HS-5 (cell line): ENCODE measurements at places on chromosomes 16 and 17.
A peak's percentile ranks its signal among the peaks of the same experiment; 100 is the strongest.

DNA sequence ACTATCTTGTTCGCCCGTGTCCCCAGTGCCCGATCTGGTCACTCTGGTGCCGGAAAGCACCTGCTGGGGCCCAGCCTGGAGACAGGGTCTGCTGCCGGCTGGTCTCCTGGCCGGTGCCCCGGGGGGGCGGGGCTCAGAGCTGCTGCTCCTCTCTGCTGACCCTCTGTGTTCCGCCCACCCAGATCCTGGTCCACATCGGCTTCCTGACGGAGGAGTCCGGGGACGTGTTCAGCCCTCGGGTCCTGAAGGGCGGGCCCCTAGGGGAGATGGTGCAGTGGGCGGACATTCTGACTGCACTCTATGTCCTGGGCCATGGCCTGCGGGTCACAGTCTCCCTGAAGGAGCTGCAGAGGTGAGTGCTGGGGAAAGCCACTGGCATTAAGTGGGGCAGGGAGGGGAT lies 37.6 kb downstream of the MGAT5B start:
- DNase-seq = no peak

DNA sequence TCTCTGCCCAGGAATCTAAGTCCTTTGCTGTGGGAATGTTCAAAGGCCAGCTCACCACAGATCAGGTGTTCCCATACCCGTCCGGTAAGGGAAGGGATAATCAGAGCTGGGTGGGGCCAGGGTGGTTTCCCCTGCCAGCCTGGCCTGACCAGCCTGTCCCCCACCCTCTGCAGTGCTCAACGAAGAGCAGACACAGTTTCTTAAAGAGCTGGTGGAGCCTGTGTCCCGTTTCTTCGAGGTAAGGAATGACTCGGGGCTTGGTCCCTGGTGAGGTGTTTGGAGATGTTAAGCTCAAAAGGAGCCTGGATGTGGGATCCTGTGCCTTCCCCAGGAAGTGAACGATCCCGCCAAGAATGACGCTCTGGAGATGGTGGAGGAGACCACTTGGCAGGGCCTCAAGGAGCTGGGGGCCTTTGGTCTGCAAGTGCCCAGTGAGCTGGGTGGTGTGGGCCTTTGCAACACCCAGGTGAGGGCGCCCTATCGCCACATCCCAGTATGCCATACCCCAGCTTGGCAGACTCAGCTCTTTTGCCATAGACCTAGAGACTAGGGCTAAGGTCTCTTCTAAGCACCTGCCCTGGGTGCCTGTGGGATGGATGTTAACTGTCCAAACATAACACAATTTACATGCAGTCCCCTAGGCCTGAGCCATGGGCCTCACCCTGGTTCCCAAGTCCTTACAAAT lies 997 bp downstream of the ACADVL start:
- DNase-seq = no peak

GRCh38 chr17:48006936-48007709 lies 30.5 kb downstream of the COPZ2 start:
- DNase-seq = no peak

DNA sequence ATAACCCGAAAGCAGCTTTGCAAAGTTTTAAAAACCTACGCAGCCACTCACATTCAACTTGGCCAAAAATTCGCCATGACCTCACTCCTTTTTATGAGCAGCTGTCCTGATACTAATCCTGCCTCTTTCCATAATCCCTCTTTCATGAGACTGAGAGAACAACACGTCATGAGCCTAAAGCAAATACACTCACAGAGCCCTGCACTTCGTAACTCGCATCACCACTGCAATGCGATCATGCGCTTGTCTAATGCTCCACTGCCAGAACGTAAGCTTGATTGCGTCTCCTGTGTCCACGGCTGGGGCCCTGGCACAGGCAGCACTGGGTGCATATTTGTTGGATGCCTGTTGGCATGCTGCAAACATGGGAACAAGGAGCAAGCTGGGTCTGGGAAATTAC lies 36.2 kb downstream of the CDRT4 start:
- no peak for DNase-seq

GRCh38 chr17:43928609-43929008 lies 13.7 kb downstream of the PPY start:
- no peak for DNase-seq

DNA sequence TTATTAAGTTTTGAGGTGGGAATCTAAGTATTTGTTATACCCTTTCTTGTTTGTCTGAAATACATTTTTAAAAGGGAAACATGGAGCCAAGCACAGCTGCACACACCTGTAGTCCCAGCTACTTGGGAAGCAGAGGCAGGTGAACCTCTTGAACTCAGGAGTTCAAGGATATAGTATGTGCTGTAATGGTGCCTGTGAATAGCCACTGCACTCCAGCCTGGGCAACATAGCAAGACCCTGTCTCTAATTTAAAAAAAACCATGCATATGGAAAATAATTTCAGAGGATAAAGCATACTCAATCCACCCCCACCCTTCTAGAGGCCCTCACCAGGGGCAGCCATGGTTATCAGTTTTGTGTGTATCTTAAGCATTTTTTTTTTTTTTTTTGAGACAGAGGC lies 3.4 kb upstream of the DDX19B start:
- DNase-seq = no peak

- DNase-seq = peak; percentile 39
Observed at GRCh38 chr17:73192206-73192893, 505 bp upstream of the COG1 start.

DNA sequence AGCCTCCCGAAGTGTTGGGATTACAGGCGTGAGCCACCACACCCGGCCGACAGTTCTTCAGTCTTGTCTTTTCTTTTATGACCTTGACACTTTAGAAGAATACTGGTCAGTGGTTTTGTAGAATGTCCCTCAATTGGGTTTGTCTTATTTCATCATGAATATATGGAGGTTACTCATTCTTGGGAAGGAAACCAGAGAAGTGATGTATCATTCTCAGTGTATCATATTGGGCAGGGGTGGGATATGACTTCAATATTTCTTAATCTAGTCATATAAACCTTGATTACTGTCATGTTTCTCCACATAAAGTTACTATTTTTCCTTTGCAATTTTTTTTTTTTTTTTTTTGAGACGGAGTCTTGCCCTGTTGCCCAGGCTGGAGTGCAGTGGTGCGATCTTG lies 36.9 kb downstream of the SNTB2 start:
- DNase-seq = peak; percentile 59

GRCh38 chr17:44773140-44773539 lies 14.4 kb downstream of the ADAM11 start:
- no peak for DNase-seq

GRCh38 chr17:48113201-48113676 lies 5.7 kb downstream of the SNX11 start:
- DNase-seq = no peak

DNA sequence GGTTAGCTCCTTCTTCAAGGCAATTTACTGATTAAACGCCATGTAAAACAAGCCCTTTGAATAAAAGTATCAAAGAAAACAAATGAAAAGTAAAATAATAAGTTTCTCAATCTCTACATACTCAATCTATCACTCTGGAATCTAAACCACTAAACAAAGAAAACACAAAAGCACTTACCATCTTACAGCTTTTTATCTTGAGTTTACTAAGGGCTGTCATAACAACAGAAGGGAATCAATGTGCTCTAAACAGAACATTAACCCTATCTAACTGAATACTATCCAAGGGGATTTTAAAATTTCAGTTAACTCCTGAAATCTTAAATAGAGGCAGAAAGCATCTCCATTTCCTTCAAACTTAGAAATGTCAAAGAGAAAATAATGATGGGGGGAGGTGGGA lies 3.4 kb downstream of the SKA2 start:
- DNase-seq = no peak

- no peak for DNase-seq
Observed at GRCh38 chr16:28986492-28986891, 1.6 kb downstream of the LAT start.

DNA sequence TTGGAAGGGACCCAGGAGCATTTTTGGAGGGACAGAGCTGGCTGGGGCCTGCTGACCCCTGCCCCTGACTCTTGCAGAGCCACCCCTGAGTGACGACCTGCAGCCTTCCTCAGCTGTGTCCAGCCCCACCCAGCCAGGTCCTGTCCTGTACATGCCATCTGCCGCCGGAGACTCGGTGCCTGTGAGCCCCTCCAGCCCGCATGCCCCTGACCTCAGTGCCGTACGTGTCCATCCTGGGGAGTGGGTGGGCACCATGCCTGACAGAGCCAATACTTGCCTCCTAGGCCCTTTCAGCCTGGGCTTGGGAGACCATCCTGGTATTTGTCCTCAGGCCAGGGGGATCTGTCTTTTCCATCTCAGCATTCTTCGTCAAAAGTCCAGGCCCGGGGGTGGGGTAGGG lies 27.5 kb downstream of the UNC13D start:
- DNase-seq = no peak

DNA sequence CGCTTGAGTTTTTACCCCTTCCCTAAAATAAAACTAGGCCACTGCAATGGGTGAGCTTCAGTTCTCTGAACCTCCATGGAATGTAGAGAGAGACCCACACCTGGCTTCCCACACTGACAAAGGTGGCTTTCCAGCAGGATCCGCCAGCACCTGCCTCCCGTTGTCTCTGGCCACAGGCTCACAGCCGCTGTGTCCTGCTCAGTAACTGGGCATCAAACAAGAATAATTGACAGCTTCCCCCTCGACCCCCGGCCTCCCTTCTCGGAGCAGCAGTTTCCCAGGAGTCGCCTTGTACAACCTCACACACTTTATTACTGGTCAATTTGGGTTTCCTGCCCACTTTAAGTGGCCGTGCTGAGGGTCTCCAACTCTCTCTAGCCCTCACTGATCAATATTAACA lies 586.1 kb upstream of the PSMD7 start:
- DNase-seq = no peak

GRCh38 chr17:72145962-72146361 lies 25.1 kb downstream of the SOX9 start:
- no peak for DNase-seq

DNA sequence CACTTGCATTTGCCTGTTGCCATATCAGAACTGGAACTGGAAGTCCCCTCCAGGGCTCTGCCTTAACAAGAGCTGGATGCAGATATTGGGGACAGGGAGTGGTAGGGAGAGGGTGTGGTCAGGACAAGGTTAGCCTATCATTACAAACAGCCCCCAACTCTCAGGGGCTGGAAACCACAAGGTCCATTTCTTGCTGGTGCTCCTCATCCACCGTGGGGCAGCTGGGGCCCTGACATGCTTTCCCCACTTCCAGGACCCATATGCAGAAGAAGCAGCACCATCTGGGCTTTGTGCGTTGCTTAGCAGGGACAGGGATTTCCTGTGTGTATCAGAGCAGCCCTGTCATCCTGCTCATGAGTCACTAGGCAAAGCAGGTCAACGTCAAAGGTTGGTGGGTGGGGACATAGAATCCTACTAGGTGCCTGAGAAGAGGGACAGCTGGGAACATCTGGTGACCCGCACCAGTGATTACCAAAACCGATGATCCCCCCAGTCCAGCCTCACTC lies 26.9 kb downstream of the RGS9 start:
- DNase-seq = peak; percentile 50

DNA sequence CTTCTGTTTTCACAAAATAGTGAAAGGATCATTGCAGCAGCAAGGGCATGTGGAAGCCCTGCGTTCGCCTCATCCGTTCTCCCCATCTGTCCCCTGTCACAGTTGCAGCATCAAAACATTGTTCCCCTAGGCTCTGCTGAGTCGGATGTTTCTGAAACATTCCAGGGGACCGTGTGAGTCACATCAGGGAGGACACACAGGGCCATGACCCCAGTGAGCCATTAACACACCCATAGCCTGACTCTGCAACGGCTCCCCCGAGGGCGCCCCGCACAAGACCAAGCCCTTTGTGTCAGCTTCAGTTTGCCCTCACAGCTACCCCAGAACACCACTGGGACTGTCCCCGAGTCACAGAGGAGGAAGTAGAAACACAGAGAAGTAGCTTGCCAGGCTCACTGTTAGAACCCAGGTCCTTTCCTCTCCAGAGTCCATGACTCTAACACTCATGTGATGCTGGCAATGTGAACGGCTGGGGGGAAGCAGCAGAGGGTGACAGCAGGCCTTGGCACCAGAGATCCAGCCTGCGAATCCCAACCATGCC lies 63.3 kb upstream of the HSBP1 start:
- DNase-seq = no peak

- no peak for DNase-seq
Observed at GRCh38 chr17:67959510-67959909, 36.8 kb downstream of the C17orf58 start.

DNA sequence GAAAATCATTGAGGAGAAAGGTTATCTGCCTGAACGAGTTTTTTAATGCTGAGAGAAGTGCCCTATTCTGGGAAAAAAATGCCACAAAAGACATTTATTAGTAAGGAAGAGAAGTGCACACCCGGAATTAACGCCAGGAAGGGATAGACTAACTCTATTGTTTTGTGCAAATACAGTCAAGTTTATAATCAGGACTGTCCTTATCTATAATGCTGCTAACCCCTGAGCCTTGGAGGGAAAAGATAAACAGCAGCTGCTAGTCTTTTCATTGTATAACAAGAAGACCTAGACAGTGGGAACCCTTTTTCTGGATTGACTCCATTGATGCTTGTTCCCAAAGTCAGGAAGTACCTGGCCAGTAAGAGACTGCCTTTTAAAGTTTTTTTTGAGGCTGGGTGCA lies 26.5 kb downstream of the BCAS3 start:
- DNase-seq = no peak

DNA sequence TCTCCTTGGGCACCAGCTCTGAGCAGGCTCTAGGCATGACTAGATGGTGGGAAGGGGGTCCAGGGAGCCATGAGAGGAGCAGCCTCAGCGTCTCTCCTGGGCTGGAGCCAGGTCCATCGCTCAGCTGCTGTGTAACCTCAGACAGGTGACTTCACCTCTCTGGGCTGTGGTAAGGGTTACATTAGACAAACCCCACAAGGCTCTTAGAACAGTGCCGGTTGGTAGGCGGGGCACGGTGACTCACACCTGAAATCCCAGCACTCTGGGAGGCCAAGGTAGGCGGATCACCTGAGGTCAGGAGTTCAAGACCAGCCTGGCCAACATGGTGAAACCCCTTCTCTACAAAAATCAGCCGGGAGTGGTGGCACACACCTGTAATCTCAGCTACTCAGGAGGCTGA lies 18.1 kb upstream of the NPTX1 start:
- no peak for DNase-seq

GRCh38 chr16:66429290-66429962 lies 2.3 kb downstream of the BEAN1 start:
- DNase-seq = no peak

DNA sequence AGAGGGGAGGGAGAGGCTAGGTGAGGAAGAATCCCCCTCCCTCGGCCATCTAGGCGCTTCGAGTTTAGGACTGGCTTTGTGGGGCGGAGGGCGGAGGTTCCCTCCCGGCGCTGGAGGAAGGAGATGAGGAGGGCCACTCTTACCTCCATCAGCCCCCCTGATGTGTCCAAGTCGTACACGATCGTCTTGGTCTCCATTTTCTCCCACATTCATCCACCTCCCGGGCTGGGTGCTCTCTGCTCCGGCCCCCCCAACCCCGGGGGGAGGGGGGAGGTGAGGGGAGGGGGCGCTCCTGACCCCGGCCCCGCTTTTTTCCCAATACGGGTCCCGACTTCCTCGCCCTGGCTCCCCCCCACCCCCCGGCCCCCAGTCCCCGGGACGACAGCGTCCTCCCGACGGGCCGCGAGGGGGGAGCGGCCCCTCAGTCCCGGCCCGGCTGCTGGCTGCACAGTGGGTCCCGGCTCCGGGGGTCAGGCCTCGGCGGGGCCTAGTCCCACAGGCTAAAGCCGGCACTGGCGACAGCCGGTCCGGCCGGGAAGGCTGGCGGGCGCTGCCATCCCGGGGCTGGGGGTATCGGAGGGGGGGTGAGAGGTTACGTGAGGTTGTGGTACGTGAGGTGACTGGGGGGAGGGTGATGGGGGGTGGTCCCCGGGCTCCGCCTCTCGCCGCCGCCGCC lies 428 bp downstream of the PHF12 start:
- DNase-seq = no peak

GRCh38 chr16:74169066-74169465 lies 127.5 kb upstream of the PSMD7 start:
- no peak for DNase-seq
